Thymus (tissue), 14 donors: ENCODE measurements at places on chromosomes 5 and 9. TPM values are rescaled to one million over a fixed set of nuclear protein-coding genes. Genes with fewer than 3 reads are reported as not detected.

- no peak overlapping the region for H3K27ac ChIP-seq
- no peak overlapping the region for H3K4me3 ChIP-seq
- peaks cover 5% of the 10 kb centered on the region for H3K4me1 ChIP-seq
- no peaks in the 10 kb centered on the region for H3K27me3 ChIP-seq
- no peaks in the 10 kb centered on the region for H3K36me3 ChIP-seq
Observed at GRCh38 chr9:81787747-81788632, 98.6 kb upstream of the TLE1 start.

DNA sequence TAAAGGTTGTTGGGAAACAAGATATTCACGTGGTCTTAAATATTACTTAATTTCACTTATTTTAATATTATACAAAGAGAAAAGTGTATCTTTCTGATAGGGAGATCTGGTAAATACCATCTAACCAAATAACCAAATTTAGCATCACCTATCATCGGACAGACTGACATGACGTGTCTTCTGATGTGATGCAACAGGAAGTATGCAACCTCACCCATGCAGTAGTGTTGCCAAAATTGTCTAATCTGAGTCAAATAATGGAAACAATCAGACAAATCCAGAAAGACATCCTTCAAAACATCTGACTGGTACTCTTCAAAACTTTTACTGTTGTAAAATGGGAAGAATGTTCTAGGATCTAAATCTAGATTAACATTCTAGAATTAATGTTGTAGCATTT lies 148.0 kb downstream of the FGF1 start:
- no peaks in the 10 kb centered on the region for H3K4me1 ChIP-seq
- DNase-seq, result no peak
- H3K4me3 ChIP-seq, result no peak overlapping the region
- no peak overlapping the region for H3K27ac ChIP-seq

GRCh38 chr5:53991942-53992341 lies 318.4 kb downstream of the ARL15 start:
- H3K27ac ChIP-seq, result no peak overlapping the region
- H3K36me3 ChIP-seq, result no peaks in the 10 kb centered on the region
- H3K27me3 ChIP-seq, result no peaks in the 10 kb centered on the region
- no peak for DNase-seq

Gene ADRB2
- total RNA-seq, result 2.2 TPM

Gene ADAMTS2
- total RNA-seq, result 1.4 TPM

Gene PPIC
- total RNA-seq, result 4.2 TPM

Gene KCNIP1
- 0.09 TPM for total RNA-seq

Gene CTNND2
- 0.42 TPM for total RNA-seq

Gene RUFY1
- 31.5 TPM for total RNA-seq

Gene DNAJC18
- total RNA-seq, result 4.3 TPM

Gene SV2C
- total RNA-seq, result 0.05 TPM
